ENCODE measurements at places on chromosomes 6 and 20. TPM values are rescaled to one million over a fixed set of nuclear protein-coding genes. Genes with fewer than 3 reads are reported as not detected.
A peak's percentile ranks its signal among the peaks of the same experiment; 100 is the strongest.

- H3K27me3 ChIP-seq: peaks cover 13% of the 10 kb centered on the region
- peak overlapping the region; percentile 25 for H3K4me3 ChIP-seq
- DNase-seq: no peak
- H3K4me1 ChIP-seq: no peaks in the 10 kb centered on the region
- H3K36me3 ChIP-seq: no peaks in the 10 kb centered on the region
Measured at GRCh38 chr20:609371-609964, 641 bp downstream of the TCF15 start.

DNA sequence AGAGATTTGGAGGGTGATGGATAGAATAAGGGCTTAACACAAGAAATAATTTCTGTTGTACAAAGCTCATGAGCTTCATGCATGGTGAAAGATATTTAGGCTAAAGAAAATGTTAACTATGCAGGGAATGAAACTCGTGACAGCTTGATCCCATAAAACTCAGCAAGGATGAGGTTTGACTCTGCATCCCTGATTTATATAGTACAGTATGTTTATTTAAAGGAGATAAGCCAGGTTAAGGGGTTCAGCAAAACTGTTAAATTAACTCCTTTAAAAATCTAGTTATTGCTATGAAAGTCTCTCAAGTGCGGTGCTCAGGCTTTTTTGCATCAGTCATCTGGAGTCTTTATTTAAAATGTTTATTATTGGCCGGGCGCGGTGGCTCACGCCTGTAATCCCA is 326.4 kb downstream of the LAMA2 start:
- no peaks in the 10 kb centered on the region for H3K4me1 ChIP-seq
- H3K4me3 ChIP-seq: no peak overlapping the region
- H3K27ac ChIP-seq: no peak overlapping the region
- no peaks in the 10 kb centered on the region for H3K27me3 ChIP-seq

- DNase-seq: no peak
- H3K36me3 ChIP-seq: no peaks in the 10 kb centered on the region
- no peak overlapping the region for H3K27ac ChIP-seq
- no peaks in the 10 kb centered on the region for H3K4me1 ChIP-seq
- no peak overlapping the region for H3K4me3 ChIP-seq
Measured at GRCh38 chr20:16179371-16179770, 393.9 kb downstream of the KIF16B start.

DNA sequence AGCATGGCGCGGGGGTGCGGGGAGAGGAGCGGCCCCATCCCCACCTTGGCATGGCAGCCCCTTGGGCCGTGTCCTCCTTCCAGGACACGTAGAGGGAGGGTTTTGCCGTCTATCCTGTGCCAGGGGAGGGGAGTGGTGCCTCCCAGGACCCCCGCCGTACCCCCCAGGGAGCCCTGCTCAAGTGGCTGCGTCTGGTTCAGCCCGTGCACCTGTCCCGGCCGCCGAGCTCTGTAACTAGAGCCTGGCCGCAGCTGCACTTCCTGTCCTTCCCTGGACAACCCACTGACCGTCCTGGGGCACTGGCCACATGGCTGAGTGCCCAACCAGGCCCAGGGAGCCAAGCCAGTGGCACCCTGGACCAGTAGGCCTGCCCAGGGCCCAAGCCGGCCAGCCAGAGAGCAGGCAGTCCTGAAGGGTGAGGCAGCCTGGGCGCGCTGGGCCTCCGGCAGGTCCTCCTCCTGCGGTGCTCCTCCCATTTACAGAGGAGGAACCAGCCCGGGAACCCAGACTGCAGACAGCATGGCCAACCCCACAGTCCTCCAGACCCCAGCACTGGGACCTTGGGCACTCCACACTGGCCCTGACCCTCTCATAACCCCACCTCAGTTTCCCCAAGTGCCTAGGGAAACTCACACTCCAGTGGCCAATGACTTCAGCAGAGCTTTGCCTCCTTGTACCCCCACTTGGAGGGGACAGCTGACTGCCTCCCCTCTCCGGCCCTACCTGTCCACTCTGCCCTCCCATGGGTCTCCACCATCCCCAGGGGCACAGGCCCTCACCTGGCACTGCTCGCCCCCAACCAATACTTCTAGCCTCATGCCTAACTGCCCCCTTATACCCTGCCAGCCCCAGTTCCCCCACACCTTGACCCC is 8.7 kb downstream of the LAMA5 start:
- H3K27ac ChIP-seq: peak overlapping the region; percentile 62
- no peaks in the 10 kb centered on the region for H3K36me3 ChIP-seq
- DNase-seq: no peak
- no peaks in the 10 kb centered on the region for H3K27me3 ChIP-seq
- H3K4me3 ChIP-seq: no peak overlapping the region

The VWA7 gene
- total RNA-seq: not detected
